ENCODE measurements at places on chromosomes 7 and 10. TPM values are rescaled to one million over a fixed set of nuclear protein-coding genes. Genes with fewer than 3 reads are reported as not detected.

DNA sequence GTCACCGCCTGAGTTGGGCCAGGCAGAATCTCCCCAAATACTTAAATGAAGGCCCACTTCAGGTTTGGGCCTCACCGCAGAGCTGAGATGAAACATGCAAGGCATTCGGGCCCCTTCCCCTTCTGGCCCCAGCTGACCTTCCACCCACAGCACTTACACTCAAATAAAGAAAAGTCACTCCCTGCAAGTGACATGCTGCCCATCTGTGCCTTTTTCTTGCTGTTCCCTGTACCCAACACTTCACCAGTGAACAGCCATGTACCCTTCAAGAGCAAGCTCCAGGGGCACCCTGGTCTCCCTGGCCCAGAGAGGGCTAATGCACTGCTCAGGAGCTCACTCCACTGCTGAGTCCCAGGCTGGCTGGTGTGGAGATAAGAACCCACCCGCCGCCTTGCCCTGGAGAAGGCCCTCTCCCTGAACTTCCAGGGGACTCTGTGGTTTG is 40.7 kb downstream of the ZCCHC24 start:
- no peak overlapping the region for H3K27ac ChIP-seq
- H3K4me1 ChIP-seq: peaks cover 24% of the 10 kb centered on the region
- no peak for DNase-seq
- H3K27me3 ChIP-seq: no peaks in the 10 kb centered on the region
- H3K36me3 ChIP-seq: no peaks in the 10 kb centered on the region

DNA sequence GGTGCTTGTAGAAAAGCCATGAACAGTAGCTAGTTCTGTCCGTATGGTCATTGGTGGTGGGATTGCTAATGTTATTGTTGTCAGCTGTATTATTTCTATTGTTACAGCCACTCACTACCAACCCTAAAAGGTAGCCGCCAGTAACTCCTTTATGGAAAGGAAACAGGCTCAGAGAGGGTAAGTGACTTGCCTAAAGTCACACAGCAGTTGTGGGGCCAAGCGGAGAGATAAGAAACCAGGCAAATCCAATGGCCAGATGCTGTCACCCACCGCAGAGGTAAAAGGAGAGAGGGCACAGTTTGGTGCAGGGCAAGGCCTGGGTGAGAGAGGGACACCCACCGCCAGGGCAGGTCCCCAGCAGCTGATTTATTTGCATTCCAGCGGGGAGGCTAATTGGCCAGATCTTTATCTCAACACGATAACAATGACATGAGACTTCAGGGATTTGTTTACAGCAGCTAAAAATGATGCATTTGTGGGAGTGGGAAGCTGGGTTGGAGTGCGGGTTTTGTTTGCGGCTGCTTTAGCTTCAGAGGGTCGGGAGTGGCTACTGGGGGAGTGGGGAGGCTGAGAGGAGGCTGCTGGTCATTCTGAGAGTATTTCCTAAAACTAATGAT is 8.6 kb upstream of the NKX2-3 start:
- H3K27me3 ChIP-seq: peaks cover 87% of the 10 kb centered on the region
- DNase-seq: no peak
- no peak overlapping the region for H3K27ac ChIP-seq
- peak overlapping the region; percentile 35 for H3K4me3 ChIP-seq
- no peaks in the 10 kb centered on the region for H3K36me3 ChIP-seq

GRCh38 chr7:44438816-44439215 is 51.6 kb downstream of the NUDCD3 start:
- H3K4me1 ChIP-seq: no peaks in the 10 kb centered on the region
- DNase-seq: no peak
- no peak overlapping the region for H3K27ac ChIP-seq
- no peaks in the 10 kb centered on the region for H3K27me3 ChIP-seq

- no peaks in the 10 kb centered on the region for H3K27me3 ChIP-seq
- no peak overlapping the region for H3K4me3 ChIP-seq
- DNase-seq: no peak
- no peak overlapping the region for H3K27ac ChIP-seq
Measured at GRCh38 chr7:94389381-94389780, 5.3 kb upstream of the COL1A2 start.

DNA sequence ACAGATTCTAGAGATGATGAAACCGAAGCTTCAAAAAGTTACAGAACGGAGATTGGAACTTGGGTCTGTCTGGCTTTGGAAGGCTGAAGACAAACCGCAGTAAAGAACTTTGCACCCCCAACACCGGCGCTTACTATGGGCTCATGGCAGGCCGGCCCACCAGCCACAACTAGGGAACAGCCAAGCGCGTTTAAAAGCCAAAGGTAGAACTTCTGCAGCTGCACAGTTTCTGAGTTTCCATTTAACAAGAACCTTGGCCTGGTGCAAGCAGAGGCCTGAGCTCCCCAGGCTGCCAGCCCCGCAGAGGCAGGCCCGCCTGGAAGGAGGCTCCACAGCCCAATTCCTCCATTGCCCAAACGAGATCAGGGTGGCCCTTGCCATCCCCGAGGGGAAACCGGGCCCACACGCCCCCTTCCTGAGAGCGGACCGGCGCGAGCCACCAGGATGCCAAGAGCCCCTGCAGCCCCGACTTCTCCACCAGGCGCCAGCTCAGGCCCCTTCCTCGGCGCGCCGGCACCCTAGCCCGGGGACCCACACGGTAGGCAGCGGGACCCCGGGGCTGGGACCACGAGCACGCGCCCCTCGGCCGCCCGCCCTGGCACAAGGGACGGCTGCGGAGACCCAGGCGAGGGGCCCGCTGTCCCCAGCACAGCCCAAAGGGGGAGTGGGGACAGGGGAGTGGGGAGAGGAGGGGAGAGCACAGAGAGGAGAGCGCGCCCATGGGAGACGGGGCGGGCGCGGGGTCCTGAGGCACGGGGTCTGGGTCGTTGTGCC is 566 bp downstream of the MAD1L1 start:
- H3K4me3 ChIP-seq: peak overlapping the region; percentile 62
- no peaks in the 10 kb centered on the region for H3K4me1 ChIP-seq
- peaks cover 30% of the 10 kb centered on the region for H3K36me3 ChIP-seq
- DNase-seq: peak; percentile 63

GRCh38 chr7:4103352-4104091 is 578.6 kb upstream of the FOXK1 start:
- H3K4me3 ChIP-seq: no peak overlapping the region
- H3K27ac ChIP-seq: no peak overlapping the region
- no peaks in the 10 kb centered on the region for H3K27me3 ChIP-seq
- H3K4me1 ChIP-seq: peaks cover 4% of the 10 kb centered on the region
- H3K36me3 ChIP-seq: no peaks in the 10 kb centered on the region

DNA sequence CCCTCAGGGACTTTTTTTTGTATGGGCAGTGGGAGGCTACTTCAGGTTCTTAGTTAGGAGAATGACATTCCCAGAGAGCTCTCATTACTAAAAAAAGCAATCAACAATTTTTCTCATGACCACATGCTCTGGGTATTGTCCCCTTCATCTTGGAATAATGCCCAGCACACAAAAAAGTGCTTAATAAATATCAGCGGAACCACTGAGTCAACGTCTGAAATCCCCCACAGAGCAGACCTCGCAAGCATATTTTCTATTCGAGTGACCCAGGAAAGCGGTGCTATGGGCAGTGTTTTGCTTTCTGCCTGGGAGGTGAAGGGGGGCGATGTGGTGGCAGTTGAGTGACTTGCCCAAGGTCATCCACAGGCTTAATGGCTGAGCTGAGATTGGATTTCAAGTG is 493.4 kb upstream of the ZMIZ1 start:
- no peaks in the 10 kb centered on the region for H3K4me1 ChIP-seq
- no peaks in the 10 kb centered on the region for H3K27me3 ChIP-seq
- DNase-seq: no peak
- no peak overlapping the region for H3K27ac ChIP-seq
- H3K36me3 ChIP-seq: no peaks in the 10 kb centered on the region

GRCh38 chr10:62726142-62726541 is 78.4 kb upstream of the ADO start:
- no peak overlapping the region for H3K4me3 ChIP-seq
- H3K27ac ChIP-seq: no peak overlapping the region
- DNase-seq: no peak
- H3K36me3 ChIP-seq: no peaks in the 10 kb centered on the region
- no peaks in the 10 kb centered on the region for H3K4me1 ChIP-seq
- H3K27me3 ChIP-seq: no peaks in the 10 kb centered on the region

DNA sequence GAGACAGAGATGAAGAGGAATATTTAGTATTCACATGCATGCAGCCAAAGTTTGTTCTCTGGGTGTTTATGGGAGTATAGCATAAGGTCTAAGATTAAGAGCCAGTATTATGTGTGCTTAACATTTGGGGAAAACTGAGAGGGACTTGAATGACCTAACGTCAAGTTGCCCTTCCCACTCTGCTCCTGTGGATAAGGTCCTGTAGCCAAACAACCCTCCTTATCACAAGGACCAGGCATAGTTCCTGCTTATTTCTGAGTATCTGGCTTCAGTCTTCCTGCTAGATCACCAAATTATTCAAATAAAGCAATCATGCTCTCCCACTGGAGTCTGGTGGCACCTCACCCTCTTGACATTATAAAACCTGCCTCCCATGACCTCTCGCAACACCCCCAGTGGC is 137.9 kb upstream of the SEMA3E start:
- no peaks in the 10 kb centered on the region for H3K36me3 ChIP-seq
- DNase-seq: no peak
- H3K4me3 ChIP-seq: no peak overlapping the region

DNA sequence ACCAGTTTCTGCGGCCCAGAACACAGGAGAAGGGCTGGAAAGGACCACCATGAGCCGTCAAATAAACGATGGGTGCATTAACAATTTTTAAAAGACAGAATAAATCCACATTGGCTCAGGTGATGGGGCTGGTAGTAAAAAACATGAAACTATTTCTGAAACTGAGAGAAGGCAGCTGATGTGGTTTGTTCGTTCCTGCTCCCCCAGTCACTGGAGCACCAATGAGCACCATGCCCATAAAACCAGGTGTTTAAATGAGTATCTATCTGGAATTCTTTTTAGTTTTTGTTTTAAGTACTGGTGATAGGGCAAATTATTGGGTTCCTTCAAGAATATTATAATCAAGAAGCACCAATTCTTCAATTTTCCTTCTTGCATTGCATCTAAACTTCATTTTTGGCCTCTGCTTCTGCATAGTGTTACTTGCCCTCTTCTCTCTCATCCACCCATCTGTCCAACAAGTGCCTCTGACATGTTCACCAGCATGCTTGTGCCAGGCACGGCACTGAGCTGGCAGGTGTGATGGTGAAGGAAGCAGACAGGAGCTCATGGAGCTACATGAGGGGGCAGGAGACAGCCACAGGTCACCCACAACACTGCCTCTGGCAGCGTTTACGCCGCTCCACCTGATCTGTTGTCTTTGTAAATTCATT is 65.5 kb downstream of the LARP4B start:
- no peaks in the 10 kb centered on the region for H3K27me3 ChIP-seq
- H3K4me1 ChIP-seq: no peaks in the 10 kb centered on the region
- H3K4me3 ChIP-seq: no peak overlapping the region
- H3K36me3 ChIP-seq: peaks cover 19% of the 10 kb centered on the region
- no peak for DNase-seq

- H3K36me3 ChIP-seq: no peaks in the 10 kb centered on the region
- no peaks in the 10 kb centered on the region for H3K27me3 ChIP-seq
- no peak for DNase-seq
- H3K4me1 ChIP-seq: no peaks in the 10 kb centered on the region
Measured at GRCh38 chr7:50504646-50505546, 54.7 kb upstream of the FIGNL1 start.

DNA sequence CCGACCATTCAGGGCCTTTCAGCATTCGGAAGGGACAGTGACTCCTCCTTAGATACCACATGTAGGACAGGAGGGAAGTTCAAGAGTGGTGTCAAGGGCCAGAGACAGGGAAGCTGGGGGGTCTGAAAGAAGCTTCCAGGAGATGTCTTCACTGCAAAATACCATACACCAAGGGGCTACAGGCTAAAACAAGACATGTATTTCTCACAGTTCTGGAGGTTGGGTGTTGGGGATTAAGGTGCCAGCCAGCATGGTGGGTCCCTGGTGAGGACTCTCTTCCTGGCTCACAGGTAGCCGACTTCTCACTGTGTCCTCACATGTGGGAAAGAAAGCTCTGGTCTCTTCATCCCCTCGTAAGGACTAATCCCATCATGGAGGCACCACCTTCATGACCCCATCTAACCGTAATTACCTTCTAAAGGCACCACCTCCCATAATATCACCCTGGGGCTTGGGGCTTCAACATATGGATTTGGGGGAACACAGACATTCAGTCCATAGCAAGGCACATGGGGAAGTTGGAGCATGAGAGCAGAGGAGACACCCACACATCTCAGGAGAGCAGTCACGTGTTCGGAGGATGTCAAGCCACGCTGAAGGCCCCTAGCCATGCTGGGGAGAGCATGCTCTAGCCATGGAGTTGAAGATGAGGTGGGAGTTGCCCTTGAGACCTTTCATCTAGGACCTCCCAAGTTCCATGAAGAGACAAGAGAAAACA is 73.9 kb upstream of the GDF10 start:
- H3K36me3 ChIP-seq: no peaks in the 10 kb centered on the region
- H3K4me3 ChIP-seq: no peak overlapping the region
- no peaks in the 10 kb centered on the region for H3K27me3 ChIP-seq
- DNase-seq: no peak

GRCh38 chr10:102627291-102627735 is 17.0 kb upstream of the TRIM8 start:
- peaks cover 51% of the 10 kb centered on the region for H3K4me1 ChIP-seq
- peak; percentile 71 for DNase-seq

DNA sequence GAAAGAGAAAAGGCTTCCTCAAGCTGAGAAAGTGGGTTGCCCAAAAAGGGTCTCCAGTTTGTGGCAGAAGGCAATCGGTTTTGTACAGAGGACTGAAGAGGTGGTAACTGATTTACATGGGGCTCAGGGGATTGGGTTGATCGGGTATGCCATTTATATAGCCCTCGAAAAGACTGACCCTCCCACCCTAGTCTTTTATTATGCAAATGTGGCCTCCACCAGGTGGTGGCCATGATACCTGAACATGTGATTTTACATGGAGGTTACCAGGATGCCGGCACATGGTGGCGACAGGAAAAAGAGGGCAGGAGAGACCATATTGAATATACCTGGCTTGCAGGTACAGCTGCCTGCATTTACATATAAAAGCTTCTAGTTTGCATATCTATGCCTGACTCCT is 36.7 kb downstream of the ATE1 start:
- H3K4me1 ChIP-seq: peaks cover 11% of the 10 kb centered on the region
- H3K27me3 ChIP-seq: no peaks in the 10 kb centered on the region
- no peaks in the 10 kb centered on the region for H3K36me3 ChIP-seq
- no peak overlapping the region for H3K4me3 ChIP-seq

DNA sequence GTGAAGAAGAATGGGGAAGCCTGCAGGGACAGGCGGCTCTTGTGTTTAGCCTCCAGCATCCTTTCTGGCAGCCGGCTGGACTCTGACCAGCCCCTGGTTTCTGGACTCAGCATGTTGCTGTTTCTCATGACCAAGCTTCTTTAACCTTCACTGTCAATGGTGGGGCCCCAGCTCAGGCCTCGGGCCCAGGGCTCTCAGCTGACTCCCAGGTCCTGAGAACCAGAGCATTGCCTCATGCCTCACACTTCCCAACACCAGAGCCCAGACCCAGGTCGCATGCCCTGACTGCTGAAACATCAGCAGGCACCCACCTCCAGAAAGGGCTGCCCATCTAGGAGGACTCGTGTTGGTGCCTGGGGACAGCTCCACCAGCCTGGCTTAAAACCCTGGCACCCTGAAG is 34.8 kb upstream of the FGFR2 start:
- no peaks in the 10 kb centered on the region for H3K4me1 ChIP-seq
- no peak overlapping the region for H3K27ac ChIP-seq
- DNase-seq: no peak
- H3K27me3 ChIP-seq: no peaks in the 10 kb centered on the region

The PKD2L1 gene
- total RNA-seq: 0.20 TPM

The TMEM72 gene
- not detected for total RNA-seq

The KNDC1 gene
- total RNA-seq: 19.3 TPM

The GNGT1 gene
- total RNA-seq: 0.26 TPM

The UPK3BL2 gene
- total RNA-seq: 12.4 TPM

The KAZALD1 gene
- total RNA-seq: 0.84 TPM

The ZNF282 gene
- total RNA-seq: 35.7 TPM

The IMMP2L gene
- total RNA-seq: 10.1 TPM

The POMZP3 gene
- total RNA-seq: 6.2 TPM
